ENCODE measurements at places on chromosomes 2 and 18. TPM values are rescaled to one million over a fixed set of nuclear protein-coding genes. Genes with fewer than 3 reads are reported as not detected.

- no peak for DNase-seq
These were observed 14.9 kb downstream of the RBMS1 start for GRCh38 chr2:160478660-160479059.

- DNase-seq = no peak
These were observed 38.2 kb upstream of the ALPP start for GRCh38 chr2:232340171-232340935.

- no peak for DNase-seq
These were observed 756 bp upstream of the OST4 start for GRCh38 chr2:27071990-27072830.

DNA sequence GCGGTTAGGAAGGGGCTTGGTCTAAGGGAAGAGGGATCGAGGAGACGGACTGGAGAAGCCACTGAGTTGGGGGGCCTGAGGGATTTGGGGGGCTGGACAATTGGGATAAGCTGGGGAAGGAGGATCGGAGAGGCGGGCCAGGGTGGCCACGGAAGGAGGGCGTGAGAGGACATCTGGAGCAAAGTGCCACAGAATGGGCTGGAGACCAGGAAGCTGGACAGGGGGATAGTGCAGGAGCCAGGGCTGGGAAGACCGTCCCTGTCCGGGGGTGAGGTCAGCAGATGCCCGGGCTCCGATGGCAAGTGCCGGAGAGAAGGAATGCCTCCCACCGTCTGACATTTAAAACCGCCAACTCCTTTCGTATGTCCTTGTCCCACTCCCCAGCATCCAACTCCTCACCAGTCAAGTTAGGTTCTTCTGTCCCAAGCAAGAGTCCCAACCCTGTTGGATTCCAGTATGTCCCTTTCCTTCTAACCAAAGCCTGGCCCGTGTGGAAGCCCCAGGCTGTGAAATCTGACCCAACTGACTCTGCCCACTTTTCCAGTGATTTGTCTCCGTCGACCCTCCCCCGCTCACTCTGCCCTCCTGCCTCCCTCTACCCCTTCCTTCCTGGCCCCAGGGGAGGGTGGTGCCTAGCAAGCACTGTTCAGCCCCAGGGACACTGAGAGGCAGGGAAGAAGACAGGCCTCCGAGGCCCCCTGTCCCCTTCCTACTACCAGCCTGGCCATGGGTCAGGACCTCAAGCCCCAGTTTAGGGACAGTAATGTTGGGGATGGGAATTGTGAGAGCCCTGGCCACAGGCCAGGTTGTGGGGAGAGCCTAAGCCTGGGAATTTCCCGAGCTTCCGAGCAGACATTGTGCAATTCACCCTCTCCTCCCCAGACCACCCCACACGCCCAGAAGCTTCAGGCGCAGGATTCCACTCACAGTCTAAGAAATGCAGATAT is 31.5 kb upstream of the TMBIM1 start:
- peak; percentile 35 for DNase-seq

DNA sequence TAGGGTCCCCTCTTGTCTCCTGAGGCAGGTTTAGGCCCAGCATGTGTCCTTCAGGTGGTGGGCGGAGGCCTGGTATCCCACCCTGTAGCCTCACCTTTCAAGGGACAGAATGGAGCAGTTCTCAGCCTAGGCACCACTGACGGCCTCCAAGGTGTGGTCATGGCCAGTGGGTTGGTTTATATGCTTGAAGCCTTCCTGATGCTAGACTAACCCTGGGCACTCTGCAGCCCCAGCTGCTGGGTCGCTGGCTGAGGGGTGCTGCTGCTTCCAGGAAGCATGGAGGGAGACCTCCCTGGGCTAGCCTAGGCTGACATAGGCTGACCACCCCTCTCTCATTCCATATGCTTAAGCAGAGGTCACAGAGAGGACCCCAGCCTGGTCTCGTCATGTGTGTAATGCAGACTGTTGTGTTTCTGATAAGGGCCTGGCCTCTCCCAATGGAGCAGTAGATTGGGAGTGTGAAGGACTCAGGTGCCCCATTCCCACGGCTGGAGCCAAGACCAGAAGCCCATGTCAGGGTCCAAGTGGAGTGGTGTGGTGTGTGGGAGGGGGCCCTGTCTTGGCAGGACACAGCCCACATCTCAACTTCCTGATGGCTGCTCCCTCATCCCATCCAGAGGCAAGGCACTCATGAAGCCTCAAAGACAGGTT is 206.6 kb downstream of the DYSF start:
- DNase-seq = no peak

GRCh38 chr2:86290596-86291327 is 46.7 kb downstream of the REEP1 start:
- no peak for DNase-seq

DNA sequence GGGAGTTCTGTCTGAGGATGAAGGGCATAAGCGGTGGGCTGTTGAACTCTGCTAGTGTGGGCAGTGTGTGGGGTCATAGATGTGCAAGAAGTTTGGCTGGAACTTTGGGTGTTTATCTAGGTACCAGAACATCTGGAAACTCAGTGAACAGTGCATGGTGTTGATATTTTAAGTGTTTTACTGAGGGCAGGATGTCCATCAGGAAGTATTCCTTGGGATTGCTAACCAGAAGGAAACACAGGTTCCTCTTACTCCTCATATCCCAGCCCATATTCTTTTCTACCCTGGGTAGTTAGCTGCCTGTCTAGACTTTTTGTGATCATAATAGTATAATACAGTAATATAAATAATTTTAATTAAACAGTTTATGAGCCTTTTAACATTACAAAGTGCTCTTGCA is 15.5 kb downstream of the BABAM2 start:
- no peak for DNase-seq

DNA sequence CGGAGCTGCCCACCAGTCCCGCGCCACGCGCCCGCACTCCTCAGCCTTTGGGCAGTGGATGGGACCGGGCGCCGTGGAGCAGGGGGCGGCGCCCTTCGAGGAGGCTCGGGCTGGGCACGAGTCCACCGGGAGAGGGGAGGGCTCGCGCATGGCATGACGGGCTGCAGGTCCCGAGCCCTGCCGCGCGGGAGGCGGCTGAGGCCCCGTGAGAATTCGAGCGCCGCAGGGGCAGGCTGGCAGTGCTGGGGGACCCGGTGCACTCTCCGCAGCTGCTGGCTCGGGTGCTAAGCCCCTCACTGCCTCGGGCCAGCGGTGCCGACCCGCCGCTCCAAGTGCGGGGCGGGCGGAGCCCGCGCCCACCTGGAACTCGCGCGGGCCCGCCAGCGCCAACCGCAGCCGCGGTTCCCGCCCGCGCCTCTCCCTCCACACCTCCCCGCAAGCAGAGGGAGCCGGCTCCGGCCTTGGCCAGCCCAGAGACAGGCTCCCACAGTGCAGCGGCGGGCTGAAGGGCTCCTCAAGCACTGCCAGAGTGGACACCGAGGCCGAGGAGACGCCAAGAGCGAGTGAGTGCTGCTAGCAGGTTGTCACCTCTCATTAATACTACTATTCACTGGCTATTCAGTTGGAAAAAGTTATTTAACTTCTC is 3.6 kb upstream of the TTC21B start:
- DNase-seq = no peak

DNA sequence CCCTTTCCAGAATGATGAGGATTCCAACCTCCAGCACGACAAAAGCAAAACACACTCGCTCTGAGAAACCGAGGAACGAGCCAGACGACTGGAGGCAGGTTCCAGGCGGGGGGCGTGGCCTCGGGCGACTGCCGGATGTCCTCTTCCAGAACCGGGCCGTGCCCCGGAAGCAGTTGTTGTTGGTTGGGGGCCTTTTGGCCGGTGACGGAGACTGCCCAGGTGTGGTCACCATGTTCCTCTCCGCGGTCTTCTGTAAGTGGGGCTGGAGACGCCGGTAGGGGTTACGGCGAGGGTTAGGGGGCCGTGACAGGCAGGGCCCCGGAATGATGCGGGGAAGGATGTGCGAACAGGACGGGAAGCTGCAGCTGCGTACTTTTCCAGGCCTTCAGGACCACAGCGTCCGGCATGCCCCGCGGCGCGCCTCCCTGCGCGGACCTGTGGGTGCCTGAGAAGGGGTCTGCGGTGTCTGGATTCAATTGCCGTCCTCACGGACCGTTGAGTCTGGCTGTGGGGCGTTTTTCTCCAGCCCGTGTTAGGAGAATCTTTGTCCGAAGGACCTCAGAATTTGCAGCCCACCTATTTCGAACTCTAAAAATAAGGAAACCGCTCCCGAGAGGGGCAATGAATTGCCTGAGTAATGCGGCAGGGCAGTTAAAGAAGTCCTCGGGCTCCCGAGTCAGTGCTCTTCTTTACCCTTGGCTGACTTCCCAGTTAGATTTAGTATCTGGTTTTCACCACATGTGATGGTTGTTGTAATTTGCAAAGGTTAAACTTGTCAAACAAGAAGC is at the start of gene MRPL33:
Gene MRPL33 (plus strand): TSS at position 172 of the 788 bp plus-strand sequence. CDS start 59 bp downstream, at position 231.
- peak; percentile 91 for DNase-seq

The C2orf66 gene
- total RNA-seq = not detected

The CFLAR gene
- total RNA-seq = 303 TPM

The STARD7 gene
- total RNA-seq = 120 TPM

The GDF7 gene
- 0.12 TPM for total RNA-seq
